ENCODE measurements at places on chromosomes 1 and 21. TPM values are rescaled to one million over a fixed set of nuclear protein-coding genes. Genes with fewer than 3 reads are reported as not detected.

The SAMSN1 gene
- 1.4 TPM for total RNA-seq

The TCHH gene
- total RNA-seq = 0.13 TPM

The FGR gene
- 5.8 TPM for total RNA-seq

The BRDT gene
- total RNA-seq = not detected

DNA sequence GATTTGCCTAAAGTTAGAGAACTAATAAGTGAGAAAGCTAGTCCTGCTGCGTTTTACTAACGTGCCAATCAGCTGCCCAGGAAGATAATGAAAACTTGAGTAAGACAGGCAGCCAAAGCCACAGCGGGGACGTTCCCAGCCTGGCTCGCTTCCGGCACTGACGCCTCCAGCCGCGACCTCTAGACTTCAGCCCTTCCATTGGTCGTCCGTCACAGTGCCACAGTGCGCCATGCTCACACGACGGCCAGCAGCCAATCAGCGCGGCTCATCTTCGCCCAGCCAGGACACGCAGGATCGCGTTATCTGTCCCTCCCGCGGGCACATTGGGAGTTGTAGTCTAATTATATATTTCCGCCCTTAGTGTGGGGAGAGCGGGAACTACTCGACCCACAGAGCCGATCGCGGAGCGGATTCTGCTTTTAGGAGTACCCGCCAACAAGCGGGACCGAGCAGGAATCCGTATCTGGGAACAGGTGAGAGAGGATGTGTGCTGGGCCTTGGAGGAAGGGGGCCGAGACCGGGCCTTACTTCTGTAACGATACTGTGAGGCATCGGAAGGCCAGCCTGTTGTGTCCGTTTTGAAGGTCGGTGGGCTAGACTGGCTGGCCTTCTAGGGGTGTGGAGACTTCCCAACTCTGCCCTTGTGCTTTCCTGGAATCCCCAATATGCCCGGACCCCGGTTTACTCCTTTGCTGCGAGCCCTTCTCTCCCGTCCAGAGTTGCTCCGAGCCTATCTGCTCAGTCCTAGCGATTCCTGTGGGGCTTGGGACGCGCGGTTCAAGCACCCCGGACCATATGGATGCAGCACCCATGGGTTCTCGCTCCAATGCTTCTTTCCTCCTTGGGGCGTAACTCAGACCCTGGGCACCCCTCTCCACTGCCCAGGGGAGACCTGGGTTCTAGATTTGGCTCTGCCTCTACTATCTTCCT lies at the start of gene FDPS:
TSS of gene FDPS (plus strand) at position 374 of the 930 bp plus-strand sequence. CDS start 924 bp downstream, outside the sequence.
- peak within 1 kb of the TSS; percentile 88 for H3K27ac ChIP-seq
- H3K36me3 ChIP-seq = no peaks in the 10 kb centered on the region
- peak; percentile 99 for DNase-seq
- peaks cover 14% of the 10 kb centered on the region for H3K4me1 ChIP-seq
- H3K4me3 ChIP-seq = peak within 1 kb of the TSS; percentile 87

DNA sequence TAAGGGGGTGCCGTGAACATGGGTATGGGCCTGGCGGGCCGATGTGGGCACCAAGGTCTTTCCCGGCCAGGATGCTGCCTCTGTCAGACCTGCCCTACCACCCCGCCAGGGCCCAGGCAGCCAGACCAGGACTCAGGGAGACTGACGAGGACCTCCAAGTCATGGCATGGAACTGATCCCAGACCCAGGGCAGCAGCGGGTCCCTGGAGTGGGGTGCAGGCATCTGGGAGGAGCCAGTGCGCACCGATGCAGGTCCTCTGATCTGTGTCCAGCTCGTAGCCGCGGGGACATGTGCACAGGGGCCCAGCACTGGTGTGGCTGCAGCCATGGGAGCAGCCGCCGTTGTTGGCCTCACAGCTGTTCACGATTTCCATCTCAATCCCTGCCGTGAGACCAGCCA lies 56.8 kb downstream of the ARHGEF16 start:
- DNase-seq = no peak
- no peaks in the 10 kb centered on the region for H3K4me1 ChIP-seq
- no peaks in the 10 kb centered on the region for H3K27me3 ChIP-seq
- no peak overlapping the region for H3K4me3 ChIP-seq
- no peaks in the 10 kb centered on the region for H3K36me3 ChIP-seq

GRCh38 chr1:81209461-81209860 lies 591.3 kb upstream of the ADGRL2 start:
- H3K27ac ChIP-seq = no peak overlapping the region
- no peaks in the 10 kb centered on the region for H3K36me3 ChIP-seq
- no peaks in the 10 kb centered on the region for H3K27me3 ChIP-seq
- no peak overlapping the region for H3K4me3 ChIP-seq
- H3K4me1 ChIP-seq = no peaks in the 10 kb centered on the region

- no peak for DNase-seq
- no peaks in the 10 kb centered on the region for H3K27me3 ChIP-seq
- H3K4me1 ChIP-seq = no peaks in the 10 kb centered on the region
- no peak overlapping the region for H3K27ac ChIP-seq
- H3K36me3 ChIP-seq = no peaks in the 10 kb centered on the region
Observed at GRCh38 chr1:239547987-239548386, 161.6 kb downstream of the CHRM3 start.

- no peak for DNase-seq
- H3K27me3 ChIP-seq = no peaks in the 10 kb centered on the region
- H3K4me3 ChIP-seq = no peak overlapping the region
- H3K4me1 ChIP-seq = no peaks in the 10 kb centered on the region
- H3K36me3 ChIP-seq = no peaks in the 10 kb centered on the region
- no peak overlapping the region for H3K27ac ChIP-seq
Observed at GRCh38 chr1:208432346-208432745, 188.2 kb upstream of the PLXNA2 start.

- no peaks in the 10 kb centered on the region for H3K27me3 ChIP-seq
- DNase-seq = no peak
- H3K27ac ChIP-seq = no peak overlapping the region
- no peak overlapping the region for H3K4me3 ChIP-seq
Observed at GRCh38 chr21:35314857-35315582, 265.9 kb upstream of the RUNX1 start.

DNA sequence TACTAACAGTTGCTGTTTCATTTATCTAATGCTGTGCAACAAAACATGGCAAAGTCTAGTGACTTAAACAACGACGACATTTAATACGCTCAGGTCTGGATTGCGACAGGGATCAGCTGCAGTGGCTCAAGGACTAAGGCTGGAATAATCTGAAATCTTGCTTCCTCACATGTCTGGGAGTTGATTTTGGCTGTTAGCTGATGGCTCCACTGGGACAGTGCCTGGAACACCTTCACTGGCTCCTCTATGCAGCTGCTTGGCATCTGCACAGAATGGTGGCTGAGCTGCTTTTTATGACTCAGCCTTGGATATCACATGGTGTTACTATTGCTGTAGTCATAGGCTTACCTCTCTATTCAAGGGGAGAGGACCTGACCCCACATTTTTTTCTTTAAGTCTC lies 24.0 kb upstream of the BTG3 start:
- no peaks in the 10 kb centered on the region for H3K4me1 ChIP-seq
- peak; percentile 63 for DNase-seq
- H3K27me3 ChIP-seq = no peaks in the 10 kb centered on the region

- peak overlapping the region; percentile 63 for H3K27ac ChIP-seq
- peaks cover 6% of the 10 kb centered on the region for H3K36me3 ChIP-seq
- H3K4me3 ChIP-seq = no peak overlapping the region
- DNase-seq = peak; percentile 78
- H3K4me1 ChIP-seq = peaks cover 29% of the 10 kb centered on the region
Observed at GRCh38 chr1:9270290-9270883, 22.3 kb upstream of the SPSB1 start.

GRCh38 chr1:27301052-27301422 lies 20.9 kb upstream of the TMEM222 start:
- no peak overlapping the region for H3K27ac ChIP-seq
- peaks cover 37% of the 10 kb centered on the region for H3K4me1 ChIP-seq
- no peaks in the 10 kb centered on the region for H3K27me3 ChIP-seq
- no peak for DNase-seq
- H3K4me3 ChIP-seq = no peak overlapping the region

DNA sequence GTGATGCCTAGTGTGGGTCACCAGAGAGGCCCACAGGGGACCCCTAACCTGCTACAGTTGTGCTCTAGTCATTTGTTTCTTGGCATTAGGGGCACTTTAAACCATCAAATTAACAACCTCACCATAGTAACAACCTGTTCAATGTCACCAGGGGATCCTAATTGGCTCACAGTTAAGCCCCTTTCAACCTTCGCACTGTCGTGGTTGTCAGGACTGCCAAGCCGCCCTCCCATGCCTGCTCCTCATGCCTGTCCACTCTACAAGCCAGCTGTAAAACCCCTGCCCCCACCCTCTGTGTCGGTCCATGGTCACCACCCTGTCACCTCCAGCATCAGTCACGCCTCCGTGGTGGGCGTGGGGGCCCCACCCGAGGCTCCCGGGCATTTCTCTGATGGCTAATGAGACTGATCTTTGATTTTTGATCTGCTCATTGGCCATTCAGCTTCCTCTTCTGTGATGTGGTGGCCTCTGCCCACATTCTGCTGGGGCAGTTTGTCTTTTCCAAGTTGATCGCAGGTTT lies 96.6 kb downstream of the WDR4 start:
- H3K27me3 ChIP-seq = peaks cover 32% of the 10 kb centered on the region
- no peaks in the 10 kb centered on the region for H3K36me3 ChIP-seq
- H3K4me3 ChIP-seq = no peak overlapping the region
- peak overlapping the region; percentile 76 for H3K27ac ChIP-seq
- no peak for DNase-seq

- H3K4me3 ChIP-seq = no peak overlapping the region
- H3K27ac ChIP-seq = no peak overlapping the region
- H3K36me3 ChIP-seq = no peaks in the 10 kb centered on the region
- no peaks in the 10 kb centered on the region for H3K27me3 ChIP-seq
- no peaks in the 10 kb centered on the region for H3K4me1 ChIP-seq
Observed at GRCh38 chr1:243926803-243927245, 76.8 kb upstream of the AKT3 start.

DNA sequence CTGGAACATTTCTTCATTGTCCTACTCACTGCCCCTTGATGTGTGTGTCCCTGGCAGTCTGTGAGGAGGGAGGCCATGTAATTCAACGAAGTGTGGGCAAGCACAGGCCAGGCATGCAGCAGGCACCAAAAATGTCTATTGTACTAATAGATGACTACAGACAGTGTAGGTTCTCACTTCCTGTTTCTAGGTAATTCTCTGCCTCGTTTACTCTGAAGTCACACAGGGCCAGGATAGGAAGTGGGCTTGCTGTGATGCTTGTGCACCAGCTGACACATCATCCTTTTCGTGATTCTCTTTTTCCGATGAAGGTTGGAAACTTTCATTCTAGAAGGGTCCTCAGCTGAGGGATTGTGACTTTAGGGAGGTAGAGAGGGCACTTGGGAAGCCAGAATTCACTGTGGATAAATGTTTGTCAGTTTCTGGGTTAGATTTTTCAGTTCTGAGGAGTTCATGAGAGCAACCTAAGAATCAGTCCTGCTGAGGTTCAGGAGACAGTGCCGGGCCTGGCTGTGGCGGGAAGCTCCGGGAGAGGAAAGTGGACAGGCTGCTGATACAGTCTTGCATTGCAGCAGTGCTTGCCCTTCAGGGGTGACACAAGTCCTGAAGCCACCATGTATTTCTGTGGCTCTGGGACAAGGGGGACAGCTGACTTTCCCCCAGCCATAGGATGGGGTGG lies 4.3 kb upstream of the CSF1 start:
- H3K27ac ChIP-seq = no peak overlapping the region
- peaks cover 25% of the 10 kb centered on the region for H3K4me1 ChIP-seq
- no peak for DNase-seq
- H3K4me3 ChIP-seq = no peak overlapping the region
- no peaks in the 10 kb centered on the region for H3K27me3 ChIP-seq
- no peaks in the 10 kb centered on the region for H3K36me3 ChIP-seq

DNA sequence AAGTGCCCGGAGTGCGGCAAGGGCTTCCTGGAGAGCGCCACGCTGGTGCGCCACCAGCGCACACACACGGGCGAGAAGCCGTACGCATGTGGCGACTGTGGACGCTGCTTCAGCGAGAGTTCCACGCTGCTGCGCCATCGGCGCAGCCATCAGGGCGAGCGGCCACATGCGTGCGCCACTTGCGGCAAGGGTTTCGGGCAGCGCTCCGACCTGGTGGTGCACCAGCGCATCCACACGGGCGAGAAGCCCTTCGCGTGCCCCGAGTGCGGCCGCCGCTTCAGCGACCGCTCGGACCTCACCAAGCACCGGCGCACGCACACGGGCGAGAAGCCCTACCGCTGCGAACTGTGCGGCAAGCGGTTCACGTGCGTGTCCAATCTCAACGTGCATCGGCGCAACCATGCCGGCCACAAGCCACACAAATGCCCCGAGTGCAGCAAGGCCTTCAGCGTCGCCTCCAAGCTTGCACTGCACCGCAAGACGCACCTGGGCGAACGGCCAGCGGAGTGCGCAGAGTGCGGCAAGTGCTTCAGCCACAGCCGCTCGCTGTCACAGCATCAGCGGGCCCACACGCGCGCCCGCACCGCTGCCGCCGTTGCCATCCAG lies 10.0 kb downstream of the ZNF672 start:
- no peak overlapping the region for H3K4me3 ChIP-seq
- H3K27me3 ChIP-seq = no peaks in the 10 kb centered on the region
- no peak for DNase-seq
- H3K36me3 ChIP-seq = no peaks in the 10 kb centered on the region

DNA sequence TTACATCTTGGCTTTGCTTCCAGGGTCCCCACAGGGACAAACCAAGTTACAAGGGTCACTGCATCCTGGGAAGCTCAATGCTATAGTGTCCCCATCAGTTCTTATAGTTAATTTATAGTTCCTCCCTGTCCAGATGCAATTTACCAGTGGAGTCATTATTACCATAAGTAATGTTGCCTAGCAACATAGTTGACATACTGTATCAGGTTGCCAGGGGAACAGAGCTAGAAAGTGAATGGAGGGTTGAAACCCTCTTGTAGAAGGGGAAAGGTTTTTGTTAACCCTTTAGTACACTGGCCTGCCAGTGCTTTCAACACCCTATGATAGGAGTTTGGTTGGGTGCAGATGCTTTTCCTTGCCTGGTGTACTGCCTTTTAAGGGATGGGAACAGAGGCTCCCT lies 34.3 kb upstream of the TTC4 start:
- no peak for DNase-seq
- H3K4me3 ChIP-seq = no peak overlapping the region
- no peaks in the 10 kb centered on the region for H3K36me3 ChIP-seq

GRCh38 chr1:53589043-53589887 lies 130.1 kb downstream of the DMRTB1 start:
- no peaks in the 10 kb centered on the region for H3K27me3 ChIP-seq
- no peaks in the 10 kb centered on the region for H3K4me1 ChIP-seq
- H3K27ac ChIP-seq = no peak overlapping the region
- H3K4me3 ChIP-seq = no peak overlapping the region
- no peaks in the 10 kb centered on the region for H3K36me3 ChIP-seq
